Effector CD4-positive, alpha-beta T cell (primary cell): ENCODE measurements at places on chromosomes 6 and 20.
A peak's percentile ranks its signal among the peaks of the same experiment; 100 is the strongest.

GRCh38 chr6:10621213-10621612 is 73.2 kb downstream of the C6orf52 start:
- DNase-seq: no peak

DNA sequence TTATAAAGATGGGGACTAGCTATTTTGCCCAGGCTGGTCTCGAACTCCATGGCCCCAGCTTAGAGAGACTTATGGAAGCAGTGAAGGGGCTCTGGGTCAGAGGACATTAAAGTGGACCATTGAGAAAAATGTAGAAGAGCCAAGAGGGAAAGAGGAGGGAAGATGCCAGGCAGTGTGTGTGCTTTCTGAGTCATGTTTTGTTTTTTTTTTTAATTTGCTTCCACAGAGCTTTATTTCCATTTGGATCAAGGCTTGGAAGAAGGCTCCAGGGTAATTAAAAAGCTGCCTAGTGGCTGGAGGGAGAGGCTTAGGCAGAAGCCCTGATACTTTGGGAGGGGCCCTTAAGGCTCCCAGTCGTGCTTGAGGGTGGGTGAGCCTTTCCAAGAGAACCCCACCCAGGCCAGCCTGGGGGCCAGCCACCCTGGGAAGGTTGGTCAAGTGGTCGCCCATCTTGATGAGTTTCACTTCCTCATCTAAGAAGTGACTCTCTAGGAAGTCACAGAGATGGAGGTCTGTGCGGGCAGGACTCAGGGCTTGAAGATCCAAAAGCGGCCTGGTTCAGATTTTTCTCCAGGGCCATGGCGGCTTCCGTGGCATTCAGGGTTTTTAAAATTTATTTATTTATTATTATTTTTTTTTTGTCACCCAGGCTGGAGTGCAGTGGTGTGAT is 3.0 kb upstream of the ZNF335 start:
- DNase-seq: no peak

DNA sequence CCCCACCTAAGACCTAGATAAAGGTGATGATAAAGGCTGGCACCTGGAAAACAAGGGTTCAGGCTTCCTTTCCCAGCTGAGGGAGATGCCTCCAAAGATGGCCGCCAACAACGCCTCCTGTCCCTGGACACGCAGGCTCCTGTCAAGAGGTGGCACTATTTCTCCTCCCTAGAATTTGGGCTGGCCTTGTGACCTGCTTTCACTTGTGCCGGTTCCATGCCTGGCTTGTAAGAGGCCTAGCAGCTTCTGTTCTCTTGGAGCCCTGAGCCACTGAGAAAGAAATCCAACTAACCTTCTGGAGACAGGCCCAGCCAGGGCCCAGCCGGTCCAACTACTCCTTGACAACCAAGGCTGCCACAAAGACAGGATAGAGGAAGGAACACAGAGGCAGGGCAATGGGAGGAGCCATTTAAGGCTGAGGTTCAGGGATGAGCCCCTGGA is 60.2 kb upstream of the RALY start:
- DNase-seq: peak; percentile 20

DNA sequence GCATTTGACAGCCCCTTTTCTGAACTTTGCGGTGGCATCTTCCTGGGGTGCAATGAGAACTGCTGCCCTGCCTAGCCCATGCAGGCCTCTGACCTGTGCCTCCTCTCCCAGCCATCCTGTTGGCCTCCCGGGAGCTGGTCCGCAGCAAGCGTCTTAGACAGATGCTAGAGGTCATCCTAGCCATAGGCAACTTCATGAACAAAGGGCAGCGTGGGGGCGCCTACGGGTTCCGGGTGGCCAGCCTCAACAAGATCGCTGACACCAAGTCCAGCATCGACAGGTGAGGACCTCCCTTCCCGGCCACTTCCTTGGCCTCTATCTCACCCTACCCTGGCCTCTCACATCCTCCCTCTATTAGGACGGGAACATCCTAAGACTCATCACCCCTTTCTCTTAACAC is 37.6 kb downstream of the MOCS1 start:
- no peak for DNase-seq

GRCh38 chr6:166707045-166707444 is 80.0 kb upstream of the RPS6KA2 start:
- no peak for DNase-seq

DNA sequence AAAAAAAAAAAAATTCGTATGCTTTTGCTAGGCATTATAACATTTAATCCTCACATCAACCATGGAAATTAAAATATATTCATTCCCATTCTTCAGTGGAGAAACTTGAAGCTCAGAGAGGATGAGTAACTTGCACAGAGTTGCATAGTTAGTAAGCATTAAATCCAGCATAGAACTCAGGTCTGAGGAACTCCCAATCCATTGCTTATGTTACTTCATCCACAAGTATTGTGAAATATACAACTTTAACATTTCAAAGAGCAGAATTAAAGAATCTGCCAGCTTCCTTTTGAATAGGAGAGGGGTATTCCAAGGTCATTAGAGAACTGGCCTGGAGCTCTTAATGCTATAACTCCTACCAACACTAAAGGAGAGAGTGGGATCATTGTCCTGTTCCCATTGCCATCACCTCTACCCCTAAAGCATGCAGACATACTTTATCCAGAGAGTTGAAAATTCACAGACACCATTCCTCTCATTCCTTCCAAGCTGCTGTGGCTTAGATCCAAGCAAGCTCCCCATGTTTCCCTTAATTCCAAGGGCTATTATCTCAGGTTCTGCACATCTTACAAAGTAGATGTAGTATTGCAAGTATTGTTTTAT is 91.9 kb downstream of the FLRT3 start:
- DNase-seq: no peak

- no peak for DNase-seq
Measured at GRCh38 chr6:38153798-38154345, 334.3 kb downstream of the ZFAND3 start.

DNA sequence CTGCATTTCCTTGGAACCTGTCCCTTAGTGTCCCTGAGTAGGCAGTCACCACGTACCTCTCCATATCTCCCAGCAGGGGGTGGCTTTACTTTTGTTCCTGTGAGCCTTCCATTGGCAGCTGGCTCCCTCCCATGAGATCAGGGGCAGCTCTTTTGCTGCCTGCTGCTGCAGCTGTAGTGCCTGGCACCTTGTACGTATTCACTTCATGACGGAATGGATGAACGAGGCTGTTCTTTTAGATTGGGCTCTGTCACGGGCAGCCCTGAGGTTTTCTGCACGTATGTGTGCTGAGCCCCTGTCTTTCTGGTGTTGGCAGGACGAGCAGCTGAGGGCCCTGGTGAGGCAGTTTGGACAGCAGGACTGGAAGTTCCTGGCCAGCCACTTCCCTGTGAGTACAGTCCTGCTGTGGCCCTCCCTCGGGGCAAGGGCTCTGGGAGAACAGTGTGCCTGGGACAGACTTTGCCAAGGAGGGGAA is 14.6 kb downstream of the MYBL2 start:
- no peak for DNase-seq

DNA sequence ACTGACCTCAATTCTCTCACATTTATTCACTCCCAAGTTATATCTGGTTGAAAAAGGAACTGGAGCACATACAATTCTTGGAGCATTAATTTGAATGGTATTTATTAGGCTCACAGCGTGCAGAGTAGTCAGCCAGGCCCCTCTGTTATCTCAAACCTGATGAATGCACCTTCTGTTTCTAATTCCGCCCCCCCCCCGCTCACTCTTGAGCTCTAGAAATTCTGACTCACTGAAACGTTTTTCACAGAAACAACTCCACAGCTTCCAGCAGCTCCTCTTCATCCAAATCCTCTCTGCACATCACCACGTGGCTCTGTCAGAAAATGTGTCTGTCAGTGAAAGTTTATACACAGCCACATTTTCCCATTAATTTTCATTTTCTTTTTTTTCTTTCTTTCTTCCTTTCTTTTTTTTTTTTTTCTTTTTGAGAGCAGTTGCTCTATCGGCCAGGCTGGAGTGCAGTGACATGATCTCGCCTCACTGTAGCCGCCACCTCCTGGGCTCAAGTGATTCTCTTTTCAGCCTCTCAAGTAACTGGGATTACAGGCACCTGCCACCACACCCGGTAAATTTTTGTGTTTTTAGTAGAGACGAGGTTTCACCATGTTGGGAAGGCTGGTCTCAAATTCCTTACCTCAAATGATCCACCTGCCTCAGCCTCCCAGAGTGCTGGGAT is 109.4 kb downstream of the TBXT start:
- no peak for DNase-seq

- no peak for DNase-seq
Measured at GRCh38 chr6:10030942-10031537, 383.8 kb downstream of the TFAP2A start.

GRCh38 chr20:21125072-21125848 is 622 bp upstream of the KIZ start:
- no peak for DNase-seq

DNA sequence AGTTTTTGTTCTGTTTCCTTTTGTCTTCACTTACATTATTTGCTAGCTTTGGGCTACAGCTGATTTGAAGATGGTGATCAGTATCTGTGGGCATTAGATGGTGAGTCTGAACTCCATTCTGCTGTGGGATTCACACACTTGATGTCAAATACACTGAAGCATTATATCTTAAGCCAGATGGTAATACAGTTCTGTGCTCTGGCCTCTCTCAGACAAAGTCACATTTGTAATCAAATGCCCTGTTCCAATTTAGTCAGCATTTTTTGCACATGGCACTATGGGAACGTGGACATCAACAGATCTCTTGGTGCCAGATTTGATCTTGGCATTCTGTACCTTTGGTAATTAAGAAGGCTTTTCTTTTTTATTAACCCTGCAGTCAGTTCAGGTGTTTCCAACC is 56.0 kb downstream of the SASH1 start:
- DNase-seq: no peak

DNA sequence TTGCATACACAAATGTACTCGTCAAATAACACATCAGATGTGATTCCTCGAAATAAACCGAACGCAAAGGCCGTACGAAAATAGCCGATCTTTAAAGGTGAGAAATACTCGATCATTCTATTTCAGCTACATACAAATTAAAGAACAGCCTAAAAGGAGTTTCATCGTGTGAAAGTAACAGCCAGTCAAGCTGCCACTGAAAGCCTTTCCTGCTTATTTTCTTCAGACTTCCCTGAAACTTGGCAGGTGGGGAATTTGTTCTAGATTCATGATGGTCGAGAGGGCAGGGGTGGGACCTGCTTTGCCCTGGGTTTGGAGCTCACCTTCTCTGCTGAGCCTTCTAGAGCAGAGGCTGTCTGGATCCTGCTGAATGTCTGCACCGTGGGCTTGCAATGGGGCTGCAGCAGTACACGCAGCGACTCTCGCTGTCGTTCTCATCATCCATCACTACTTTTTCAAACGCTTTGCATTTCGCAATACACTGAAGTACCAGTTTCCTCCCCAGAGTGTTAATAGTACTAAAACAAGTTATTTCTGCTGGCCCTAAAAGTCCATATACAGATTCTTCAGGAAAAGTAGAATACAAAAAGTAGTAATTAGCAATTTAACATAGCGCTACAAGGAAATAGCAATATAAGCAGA is 16.2 kb downstream of the FOXC1 start:
- no peak for DNase-seq

GRCh38 chr6:108592371-108593337 is 31.9 kb downstream of the FOXO3 start:
- DNase-seq: peak; percentile 14

- DNase-seq: no peak
Measured at GRCh38 chr6:139369068-139369467, 5.4 kb downstream of the CITED2 start.

DNA sequence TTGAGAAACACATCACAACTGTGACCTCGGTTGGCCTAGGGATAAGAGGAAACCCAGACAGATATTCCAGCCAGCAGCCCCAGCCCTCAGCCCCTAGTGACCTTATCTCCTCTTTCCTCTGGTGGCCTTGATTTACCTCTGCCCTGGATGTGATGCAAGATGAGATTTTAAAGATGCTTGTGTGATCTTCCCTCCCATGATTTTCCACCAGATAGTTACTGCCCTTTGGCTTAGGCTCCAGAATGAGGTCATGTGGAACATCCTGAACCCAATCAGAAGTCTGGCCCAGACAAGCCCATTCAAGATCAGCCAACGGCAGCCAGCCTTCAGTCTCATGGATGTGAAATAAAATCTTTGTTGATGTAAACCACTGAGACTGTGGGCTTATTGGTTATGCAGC is 104.0 kb downstream of the BANF2 start:
- DNase-seq: no peak

DNA sequence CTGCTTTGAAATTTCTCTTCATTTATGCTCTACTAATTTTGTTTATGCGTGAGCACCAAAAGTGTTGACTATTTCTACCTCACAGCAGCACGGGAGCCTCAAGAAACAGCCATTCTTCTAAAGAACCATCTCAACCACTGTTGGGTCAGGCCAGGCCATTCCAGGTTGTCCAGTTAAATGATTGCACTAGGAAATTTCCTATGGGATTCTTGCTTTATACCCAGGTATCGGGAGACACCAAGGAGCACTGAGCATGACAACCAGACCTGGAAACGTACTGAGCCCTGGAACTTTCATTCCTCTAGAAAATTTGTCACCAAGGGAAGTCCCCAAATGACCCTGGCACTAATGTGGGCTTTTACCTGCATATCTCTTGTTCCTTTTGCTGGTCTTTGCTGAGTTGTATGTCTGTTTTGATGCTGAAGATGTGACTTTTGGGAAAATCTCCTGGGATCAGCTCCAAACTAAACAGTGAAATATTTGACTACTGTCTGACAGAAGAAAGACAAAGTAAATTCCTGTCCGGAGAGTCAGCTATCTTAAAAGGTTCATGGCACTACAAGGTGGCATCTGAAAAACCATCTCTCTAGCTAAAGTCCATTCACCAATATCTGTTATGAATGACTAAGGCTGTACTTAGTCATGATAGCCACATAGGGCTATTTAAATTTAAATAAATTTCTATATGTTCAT is 70.5 kb downstream of the SNAP25 start:
- DNase-seq: no peak

DNA sequence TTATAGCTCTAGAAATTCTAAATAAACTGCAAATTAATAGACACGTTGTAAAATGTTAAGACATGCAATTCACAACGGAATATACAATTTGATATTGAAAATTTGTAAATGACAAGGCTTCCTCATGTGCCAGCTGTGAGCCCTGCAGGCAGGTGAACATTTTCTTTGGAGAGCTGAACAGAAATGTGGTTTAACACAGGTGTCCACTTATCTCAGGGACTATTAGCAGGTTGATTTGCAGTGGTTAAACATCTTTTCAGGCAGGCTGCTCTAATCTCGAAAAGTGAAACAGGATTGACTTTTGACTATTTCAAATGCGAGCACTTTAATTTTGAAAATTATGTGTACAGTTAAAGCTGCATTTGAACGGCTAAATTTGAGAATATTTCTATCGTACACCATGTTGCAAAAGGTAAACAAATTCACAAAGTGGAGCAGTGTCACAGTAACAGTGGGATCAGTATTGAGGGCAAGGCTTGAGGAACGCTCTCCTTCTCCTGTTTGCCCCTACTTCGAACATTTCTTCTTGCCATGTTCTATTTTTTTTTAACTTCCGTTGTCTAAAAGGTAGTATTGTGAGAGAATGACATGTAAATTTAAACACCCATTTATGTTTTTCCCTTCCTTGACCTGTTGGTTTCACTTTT is 210.8 kb downstream of the CDKAL1 start:
- DNase-seq: no peak
